ENCODE measurements at places on chromosomes 2 and 18.

DNA sequence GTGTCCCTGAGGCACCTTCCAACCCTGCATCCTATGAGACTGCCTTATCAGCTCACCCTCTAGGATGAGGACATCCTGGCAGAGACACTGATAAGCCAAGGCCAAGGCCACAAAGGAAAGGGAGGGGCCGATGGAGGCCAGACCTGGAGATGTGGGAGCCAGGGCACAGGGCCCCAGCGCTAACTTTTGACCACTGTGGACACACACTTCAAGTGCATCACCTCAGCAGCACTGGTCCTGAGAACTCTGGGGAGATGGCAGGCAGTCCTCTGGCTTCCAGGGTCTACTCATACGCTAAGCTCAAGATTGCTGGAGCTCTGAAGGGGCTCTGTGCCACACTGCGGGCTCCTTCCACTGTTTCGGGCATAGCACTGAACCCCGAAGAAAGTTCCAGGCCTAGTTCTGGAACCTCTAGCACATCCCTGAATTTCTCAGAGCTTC lies 100.2 kb upstream of the ID2 start:
- peak; percentile 20 for DNase-seq

DNA sequence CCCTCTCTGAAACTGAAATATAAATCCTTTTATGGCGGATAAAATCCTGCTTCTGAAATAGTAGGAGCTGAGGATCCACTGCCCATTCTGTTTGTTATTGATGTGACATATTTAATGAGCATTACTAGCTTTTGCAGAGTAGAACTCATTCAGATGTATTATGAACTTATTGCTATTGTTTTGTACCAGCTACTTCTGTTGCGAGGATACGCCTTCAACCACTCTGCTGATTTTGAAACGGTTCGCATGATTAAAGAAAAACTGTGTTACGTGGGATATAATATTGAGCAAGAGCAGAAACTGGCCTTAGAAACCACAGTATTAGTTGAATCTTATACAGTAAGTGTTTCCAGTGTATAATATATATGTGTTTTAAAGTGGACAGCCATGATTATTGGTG lies 27.7 kb downstream of the ACTR2 start:
- DNase-seq, result no peak

DNA sequence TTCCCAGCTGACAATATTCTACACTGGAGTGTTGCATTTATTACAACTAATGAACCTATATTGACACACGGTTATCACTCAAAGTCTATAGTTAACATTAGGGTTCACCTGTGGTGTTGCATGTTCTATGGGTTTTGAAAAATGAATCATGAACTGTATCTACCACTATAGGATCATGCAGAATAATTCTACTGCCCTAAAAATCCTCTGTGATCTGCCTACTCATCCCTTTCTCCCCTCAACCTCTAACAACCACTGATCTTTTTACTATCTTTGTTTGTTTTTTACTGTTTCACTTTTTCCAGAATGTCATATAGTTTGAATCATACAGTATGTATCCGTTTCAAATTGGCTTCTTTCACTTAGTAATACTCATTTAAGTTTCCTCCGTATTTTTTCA lies 47.6 kb upstream of the TCF7L1 start:
- DNase-seq, result no peak

DNA sequence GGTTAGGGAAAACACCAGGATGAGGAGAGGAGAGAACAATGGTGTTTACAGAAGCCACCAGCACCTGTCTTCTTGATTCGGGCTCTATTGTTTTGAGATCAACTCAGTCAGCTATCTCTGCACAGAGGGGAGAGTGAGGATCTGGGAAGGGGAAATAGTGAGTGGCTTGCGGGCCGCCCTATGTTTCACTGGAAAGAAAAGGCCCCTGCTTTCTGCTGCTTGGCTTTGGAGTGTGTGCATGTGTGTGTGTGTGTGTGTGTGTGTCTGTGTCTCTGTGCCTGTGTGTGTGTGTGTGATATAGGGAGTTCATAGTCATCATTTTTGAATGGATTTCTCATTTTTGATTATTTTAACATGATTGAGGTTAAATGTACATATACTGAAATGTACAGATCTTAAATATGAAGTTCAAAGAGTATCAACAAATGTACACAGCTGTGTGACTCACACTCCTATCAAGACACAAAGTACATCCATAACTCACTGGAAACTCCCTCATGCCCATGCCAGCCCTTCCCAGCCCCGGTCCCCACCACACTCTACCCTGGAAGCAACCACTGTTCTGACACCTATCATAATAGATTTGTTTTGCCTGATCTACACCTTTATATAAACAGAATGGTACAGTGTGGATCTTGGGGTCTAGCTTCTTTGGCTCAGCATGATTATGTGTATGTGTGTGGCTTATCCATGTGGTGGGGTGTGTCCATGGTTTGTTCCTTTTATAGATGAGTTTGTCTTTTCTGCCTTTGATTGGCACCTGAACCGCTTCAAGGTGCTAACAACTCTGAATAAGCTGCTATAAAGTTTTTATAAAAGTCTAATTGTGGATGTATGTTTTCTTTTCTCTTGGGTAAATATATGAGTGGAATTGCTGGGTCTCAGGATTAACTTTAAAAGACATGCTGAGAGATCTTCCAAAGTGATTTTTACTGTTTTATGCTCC lies 258.3 kb downstream of the SETBP1 start:
- DNase-seq, result no peak

- no peak for DNase-seq
These were observed 80.2 kb upstream of the GPC1 start for GRCh38 chr2:240355001-240355891.

DNA sequence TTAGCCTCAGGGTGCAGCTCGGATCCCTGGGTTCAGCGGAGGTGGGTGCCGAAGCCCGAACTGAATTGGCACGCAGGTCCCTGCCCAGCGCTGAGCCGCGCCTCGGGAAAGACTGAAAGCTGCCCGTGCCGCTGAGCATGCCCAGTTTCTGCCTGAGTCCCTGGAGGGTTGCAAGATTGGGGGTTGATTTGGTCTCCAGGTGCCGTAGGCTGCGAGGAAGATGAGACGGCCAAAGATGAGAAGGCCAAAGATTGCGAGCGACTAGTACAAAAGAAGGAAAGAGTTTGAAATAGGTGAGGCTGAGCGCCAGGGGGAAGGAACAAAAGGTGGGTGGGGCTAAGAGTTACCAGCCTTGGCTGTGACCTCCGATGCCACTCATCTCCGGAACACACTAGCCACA lies 852 bp upstream of the KCNH7 start:
- no peak for DNase-seq

GRCh38 chr2:44016282-44016681 lies 20.5 kb upstream of the LRPPRC start:
- DNase-seq, result peak; percentile 63

DNA sequence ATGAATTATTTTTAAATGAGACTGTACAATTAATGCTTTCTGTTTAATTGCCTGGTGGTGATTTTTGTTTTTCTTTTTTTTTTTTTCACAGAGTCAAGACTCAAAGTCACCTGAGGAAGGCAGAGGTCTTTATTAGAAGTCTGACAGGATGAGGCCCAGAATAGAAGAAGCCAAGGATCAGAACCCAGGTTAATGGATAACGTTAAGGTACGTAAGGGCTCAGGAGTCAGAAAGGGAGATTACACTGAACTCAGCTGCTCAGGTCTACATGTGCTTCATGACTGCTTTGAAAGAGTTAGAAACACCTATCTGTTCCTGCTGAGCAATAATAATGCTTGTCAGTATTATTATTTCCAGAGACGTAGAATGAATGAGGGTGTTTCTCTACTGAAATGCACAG lies 196.5 kb downstream of the LRATD1 start:
- no peak for DNase-seq

DNA sequence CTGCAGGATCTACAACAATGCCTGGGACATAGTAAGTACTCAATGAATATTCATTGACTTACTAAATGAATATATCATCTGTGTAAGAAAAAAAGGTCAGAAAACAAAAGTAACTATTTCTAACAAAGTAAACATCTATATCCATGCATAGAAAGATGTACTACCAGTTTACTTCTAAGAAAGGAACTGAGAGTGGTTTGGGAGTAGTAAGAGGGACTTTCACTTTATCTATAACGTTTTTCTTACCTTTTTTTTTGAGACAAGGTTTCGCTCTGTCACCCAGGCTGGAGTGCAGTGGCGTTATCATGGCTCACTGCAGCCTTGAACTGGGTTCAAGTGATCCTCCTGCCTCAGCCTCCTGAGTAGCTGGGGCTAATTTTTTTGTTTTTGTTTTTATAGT lies 25.7 kb downstream of the DHX57 start:
- no peak for DNase-seq

GRCh38 chr2:195532628-195533271 lies 124.3 kb upstream of the SLC39A10 start:
- no peak for DNase-seq

DNA sequence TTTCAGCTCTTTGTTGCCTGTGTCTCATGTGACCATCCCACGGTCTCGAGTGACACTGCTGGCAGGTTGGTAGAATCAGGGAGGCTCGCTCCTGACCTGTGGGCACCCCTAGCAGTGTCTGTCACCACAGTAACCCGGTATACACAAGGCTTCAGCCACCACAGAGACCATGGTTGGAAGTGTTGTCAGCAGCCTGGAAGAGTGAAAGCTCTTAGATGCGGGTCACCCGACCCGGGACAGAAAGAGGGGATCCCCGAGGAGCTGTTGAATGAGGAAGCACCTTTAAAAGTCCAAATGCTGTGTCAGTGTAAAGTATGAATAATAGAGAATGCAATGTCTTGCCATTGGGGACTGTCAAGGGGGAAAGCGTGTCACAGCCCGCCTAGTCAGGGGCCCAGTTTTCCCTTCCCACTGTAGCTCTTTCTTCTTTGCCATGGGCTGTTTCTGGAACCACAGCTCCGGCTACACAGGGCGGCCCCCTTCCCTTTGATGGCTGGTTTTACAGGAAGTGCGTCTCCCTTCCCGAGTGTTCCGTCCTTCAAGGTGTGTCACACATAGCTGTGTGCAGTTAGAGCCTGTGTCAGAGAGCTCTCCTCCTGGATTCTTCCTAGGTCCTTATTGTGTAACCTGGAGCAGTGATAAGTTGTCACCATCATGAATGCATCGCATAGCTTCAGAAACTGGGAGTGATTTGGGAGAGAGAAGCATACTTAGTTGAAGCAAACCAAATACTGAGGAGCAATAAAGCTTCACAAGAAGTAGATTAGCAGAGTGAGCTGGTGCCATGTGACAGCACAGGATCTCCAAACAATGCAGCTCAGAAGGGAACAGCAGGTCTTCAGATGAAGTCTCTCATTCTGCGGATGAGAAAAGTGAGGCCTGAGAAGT lies 81.4 kb downstream of the MTCL1 start:
- DNase-seq, result no peak

DNA sequence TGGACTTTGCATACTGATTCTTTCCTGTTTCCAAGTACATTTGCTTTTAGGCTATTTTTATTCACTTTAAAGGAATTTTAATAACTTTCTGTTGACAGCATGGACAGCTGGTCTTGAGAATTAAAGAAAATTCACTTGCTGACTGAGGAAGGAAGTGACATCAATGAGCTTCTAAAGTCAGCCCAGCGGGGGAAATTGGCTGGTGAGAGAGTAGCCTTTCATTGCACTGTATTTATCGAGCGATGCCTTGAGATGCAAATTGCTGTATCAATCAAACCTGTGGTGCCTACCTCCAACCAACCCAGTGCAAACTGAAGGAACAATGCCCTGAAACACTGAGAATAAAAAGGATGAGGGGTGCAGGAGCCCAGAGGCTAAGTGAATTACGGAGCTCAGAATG lies 91.4 kb upstream of the AQP4 start:
- no peak for DNase-seq

GRCh38 chr2:213065583-213066442 lies 85.6 kb downstream of the IKZF2 start:
- DNase-seq, result no peak

DNA sequence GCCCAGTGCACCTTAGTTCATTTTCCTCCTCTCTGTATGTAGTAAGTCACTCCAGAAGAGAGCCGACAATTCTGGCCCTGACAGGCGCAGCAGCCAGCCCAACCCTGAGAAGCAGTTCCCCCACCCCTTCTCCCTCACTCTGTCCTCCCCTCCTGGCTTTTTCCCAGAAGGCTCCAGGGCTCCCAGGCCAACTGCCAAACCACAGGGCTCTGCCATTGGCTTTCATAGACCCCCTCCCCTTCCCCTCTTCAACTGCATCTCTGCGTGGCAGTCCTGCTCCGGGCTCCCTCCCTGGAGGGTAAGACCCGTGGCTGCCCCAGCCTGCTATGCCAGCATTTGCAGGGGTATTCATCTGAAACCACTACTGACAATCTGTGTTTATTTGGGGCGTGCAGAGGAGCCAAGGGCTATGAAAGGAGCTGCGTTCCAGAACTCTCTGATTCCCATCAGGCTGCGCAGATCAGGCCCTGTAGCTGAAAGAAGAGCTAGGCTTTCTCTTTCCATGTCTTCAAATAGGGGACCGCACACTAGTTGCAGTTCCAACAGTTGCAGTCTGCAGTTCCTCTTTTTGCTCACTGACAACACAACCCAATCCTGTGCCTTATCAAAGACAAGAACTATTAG lies 388.6 kb upstream of the TNP1 start:
- DNase-seq, result no peak

GRCh38 chr2:209629597-209629996 lies 142.0 kb upstream of the UNC80 start:
- DNase-seq, result no peak

- DNase-seq, result no peak
These were observed 15.9 kb downstream of the RNF152 start for GRCh38 chr18:61876899-61877298.

GRCh38 chr2:134846213-134846612 lies 7.8 kb downstream of the ACMSD start:
- no peak for DNase-seq

DNA sequence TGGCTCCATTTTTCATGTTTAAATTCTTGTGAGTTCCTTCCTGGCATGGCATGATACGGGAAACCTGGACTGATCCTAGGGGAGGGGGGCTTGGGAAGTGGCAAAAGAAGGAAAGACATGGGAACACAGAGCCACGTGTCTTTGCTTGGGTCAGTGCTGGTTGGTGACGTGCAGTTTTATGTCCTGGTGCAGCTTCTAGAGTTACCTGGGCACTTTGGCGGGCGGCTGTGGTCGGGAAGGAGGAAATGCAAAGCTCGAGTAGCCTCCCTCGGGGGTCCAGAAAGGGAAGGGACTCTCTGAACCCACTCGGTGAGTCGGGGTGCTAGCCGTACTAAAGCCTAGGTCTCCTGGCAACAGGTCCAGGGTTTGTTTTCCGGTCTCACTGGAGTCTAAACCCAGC lies 94.6 kb downstream of the APOB start:
- DNase-seq, result no peak

- DNase-seq, result no peak
These were observed 497.7 kb downstream of the STK39 start for GRCh38 chr2:167749660-167750059.

GRCh38 chr2:29154610-29155009 lies 39.4 kb downstream of the CLIP4 start:
- DNase-seq, result no peak

DNA sequence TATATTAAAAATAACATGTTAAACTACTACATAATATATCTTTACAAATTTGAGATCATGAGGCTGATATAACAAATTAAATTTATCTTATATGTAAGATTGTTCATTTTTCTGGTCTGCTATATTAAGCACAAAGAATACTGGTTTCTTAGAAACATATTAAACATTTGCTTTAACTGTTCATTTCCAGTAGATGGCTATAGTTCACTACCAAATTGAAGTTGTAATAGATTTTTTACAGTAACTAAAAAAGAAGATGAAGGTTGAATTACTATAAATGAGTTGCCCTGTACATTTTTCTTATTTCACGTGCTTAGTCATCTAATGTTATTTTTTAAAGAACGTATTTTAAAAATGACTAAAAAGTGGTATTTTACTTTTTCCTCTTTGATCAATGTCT lies 57.0 kb downstream of the ZNF407 start:
- DNase-seq, result no peak

- DNase-seq, result no peak
These were observed 21.3 kb upstream of the CD28 start for GRCh38 chr2:203685081-203685621.

- no peak for DNase-seq
These were observed 885.0 kb downstream of the SLC4A3 start for GRCh38 chr2:220512419-220512818.

Data from stimulated activated CD8-positive, alpha-beta memory T cell treated with anti-CD3 and anti-CD28 coated beads, Interleukin-4, amount 100 ng/mL, for 48 hours (primary cell).